ENCODE measurements at places on chromosomes 3 and 15. TPM values are rescaled to one million over a fixed set of nuclear protein-coding genes. Genes with fewer than 3 reads are reported as not detected.

DNA sequence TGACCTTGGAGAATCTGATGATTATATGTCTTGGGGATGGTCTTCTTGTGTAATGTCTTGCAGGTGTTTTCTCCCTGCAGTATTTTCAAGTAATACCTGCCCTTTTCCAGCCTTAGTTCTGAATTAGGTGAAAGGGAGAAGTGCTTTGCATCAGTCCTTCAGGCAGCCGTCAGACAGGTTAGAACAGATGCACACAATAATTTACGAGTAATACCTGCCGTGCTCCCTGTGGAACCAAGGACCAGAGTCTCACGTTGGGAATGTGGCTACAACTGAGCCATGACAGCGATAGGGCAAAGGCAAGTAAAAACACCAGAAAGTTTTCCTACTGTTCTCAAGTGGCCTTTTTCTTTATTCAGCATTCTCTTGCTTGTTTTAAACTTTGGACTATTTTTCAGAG, 69.1 kb downstream of the CHCHD6 start:
- no peak for DNase-seq

- no peak for DNase-seq
Observed at GRCh38 chr15:100595964-100596363, 6.0 kb downstream of the LINS1 start.

WDR72 gene
- not detected for total RNA-seq

DNA sequence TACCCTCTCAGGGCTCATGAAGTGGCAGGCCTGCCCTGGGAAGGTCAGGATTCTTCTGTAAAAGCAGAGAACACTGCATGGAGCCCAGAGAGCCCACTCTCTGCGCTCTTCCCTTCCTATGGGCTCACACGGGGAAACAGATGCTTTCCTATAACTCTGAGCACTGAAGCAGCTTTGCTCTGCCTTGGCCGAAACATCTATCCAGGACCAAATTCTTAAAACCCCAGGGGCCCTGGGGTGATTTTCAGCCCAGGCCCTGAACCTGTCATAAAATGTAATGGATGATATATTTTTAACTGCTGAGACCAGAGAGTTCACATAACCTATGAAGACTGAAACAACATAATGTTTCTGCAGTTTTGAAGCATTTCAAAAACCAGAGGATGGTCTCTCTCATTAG, 249.9 kb upstream of the CTDSPL start:
- DNase-seq, result no peak

GRCh38 chr3:38637906-38638305, 11.6 kb downstream of the SCN5A start:
- no peak for DNase-seq

DNA sequence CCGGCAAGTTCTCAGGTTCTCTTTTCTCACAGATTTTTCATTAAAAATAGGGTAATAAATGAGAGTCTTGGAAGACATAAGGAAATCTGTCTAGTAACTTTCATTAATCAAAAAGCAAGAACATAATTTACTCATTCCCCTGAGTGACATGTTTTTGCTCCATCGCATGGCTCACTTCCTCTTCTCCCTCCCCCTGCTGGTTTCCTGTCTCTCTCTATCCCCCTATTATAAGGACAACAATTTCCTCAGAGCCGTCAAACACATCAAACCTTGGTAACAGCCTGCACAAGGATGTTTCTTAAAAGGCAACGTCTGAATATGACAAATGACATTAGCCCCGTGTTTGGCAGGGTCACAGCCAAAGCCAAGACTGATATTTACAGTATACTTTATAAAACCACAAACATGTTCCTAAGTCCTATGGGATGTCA, 1149.6 kb downstream of the IGSF11 start:
- DNase-seq, result peak; percentile 36
